ENCODE measurements at places on chromosomes 16 and 17. TPM values are rescaled to one million over a fixed set of nuclear protein-coding genes. Genes with fewer than 3 reads are reported as not detected.

The ASPA gene
- total RNA-seq = not detected

The PYY gene
- total RNA-seq = not detected

The FBXW10 gene
- 0.97 TPM for total RNA-seq

The KRTAP3-1 gene
- total RNA-seq = not detected

The CYB561 gene
- total RNA-seq = 33.8 TPM
